ENCODE measurements at places on chromosomes 4 and X.

DNA sequence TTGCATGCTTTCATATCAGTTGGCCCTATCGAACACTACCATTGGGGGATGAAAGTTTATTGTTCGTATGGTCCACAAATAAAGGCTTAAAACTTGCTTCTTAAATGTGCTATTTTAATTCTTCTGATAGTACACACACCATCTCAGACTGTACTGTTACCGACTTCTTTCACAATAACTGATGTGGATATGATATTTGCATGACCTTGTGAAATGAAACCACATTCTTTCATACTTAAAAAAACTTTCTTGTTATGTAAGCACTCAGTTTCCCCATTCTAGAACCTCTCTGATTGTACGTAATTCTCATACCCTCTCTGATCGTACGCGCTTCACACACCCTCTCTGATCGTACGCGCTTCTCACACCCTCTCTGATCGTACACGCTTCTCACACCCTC lies 12.0 kb upstream of the WDR19 start:
- no peak for DNase-seq

GRCh38 chrX:120769576-120770341 lies 105.9 kb downstream of the CT47B1 start:
- DNase-seq: no peak

DNA sequence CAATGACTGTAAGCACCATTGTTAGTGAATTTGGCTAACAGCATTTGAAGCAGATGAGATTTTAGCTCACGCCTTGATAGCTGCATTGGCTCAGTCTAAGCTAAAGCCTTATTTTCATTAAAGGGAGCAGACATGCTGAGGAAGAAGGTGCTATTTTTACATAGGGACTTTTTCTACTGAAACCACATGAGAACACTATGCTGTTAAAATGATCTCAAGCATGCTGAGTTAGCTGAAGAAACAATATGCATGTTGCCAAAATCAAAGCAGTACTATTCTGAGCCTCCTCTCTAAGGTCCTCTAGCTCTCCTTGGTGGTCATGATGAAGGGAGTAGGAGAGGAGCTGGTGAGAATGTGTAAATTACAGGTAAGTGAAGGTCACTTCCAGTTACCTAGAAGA lies 134.4 kb upstream of the JADE1 start:
- DNase-seq: no peak

DNA sequence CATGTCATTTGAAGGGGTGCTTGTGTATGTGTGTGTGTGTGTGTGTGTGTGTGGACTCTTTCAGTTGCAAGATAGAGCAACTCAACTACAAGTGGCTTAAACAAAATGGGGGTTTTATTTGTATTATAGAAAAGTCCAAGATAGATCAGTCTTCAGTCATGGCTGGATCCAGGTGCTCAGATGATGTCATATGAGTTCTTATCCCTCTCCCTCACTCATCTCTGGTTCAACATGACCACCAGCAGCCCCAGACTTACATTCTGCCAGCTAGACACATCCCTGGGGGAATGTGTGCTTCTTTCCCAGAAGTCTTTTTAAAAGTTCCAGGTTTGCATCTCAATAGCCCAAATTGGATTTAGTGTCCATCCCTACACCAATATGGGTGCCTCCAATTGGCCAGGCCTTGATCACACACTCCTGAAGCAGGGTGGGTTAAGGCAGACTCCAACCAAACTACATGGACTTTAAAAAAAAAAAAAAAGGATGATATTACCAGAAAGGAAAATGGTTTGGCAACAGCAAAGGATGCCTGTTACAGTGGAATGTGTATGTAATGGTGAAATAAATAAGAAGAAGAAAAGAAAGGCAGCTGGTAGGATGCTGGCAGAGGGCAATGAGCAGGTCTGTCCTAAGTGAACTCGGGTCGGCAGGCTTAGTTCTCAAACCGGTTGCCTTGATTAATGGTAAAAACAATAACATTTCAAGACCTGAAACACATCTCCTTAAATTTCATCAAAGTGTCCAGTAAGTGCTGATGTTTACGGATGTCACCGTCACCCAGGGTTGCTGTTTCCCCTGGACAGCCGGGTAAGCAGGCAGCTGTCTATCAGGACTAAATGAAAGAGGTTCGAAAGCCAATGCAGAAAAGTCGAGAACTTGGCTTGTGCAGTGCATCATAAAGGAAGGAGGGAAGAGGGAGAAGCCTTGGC lies 107.7 kb downstream of the SMIM20 start:
- DNase-seq: no peak

DNA sequence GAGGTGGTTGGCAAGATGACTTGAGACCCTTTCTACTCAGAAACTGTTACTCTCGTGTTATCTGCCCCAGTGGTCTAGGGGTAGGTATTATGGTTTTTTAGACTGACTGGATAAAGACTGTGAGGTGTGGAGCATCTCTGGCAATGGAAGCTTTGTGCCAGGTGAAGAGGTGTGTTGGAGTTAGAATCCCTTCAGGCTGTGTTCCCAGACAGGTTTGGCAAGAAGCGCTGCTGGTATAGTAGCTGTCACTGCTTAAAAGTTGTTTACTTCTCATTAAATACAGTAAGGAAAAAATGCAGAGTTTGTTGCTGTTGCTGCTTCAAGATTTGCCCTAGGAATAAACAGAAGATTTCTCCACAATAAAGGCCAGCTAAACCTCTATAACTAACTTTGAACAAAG lies 35.3 kb downstream of the AREG start:
- DNase-seq: no peak

DNA sequence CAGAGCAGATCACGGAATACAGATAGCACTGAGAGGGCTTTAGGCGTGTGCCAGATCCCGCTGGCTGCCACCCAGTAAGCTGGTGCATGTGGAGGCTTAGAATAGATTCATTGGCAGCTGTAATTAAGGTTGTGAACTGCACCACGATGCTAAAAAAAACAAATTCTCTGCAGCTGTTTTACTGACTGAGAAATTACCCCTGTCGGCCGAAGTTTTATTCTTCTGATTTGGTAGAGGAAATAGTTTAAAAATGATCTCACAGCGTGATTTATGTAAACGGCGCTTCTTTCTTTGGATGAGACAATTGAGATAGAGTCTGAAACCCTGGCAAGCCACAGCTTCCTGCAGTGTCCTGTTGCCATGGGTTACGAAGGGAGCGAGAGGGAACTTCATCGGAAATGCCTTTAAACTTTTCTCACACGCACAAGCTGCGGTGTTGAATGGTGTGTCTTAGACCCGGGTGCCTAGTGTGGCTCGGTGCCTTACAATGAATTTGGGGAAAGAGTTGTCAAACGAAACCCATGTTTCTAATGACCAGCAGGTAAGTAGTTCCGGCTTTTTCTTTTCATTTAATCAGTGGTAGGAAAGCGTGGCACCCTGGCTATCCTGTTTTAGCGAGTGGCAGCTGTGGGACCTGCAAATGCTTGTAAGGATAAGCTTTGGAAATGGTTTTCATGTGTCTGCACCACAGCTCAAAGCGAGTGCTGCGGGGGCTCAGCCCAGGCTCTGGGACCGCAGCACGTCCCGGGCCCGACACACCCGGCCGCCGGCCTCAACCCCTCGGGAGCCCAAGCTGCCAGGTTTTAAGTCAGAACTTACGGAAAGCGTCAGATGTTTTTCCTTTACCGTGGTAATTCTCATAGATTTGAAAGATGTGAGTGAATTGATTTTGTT lies 71.7 kb upstream of the HGFAC start:
- DNase-seq: no peak

Data from D721Med (cell line).